Smooth muscle cell of the brain vasculature (primary cell): ENCODE measurements at places on chromosomes 5 and 9.

GRCh38 chr5:169701910-169702451, 64.9 kb downstream of the DOCK2 start:
- no peak for DNase-seq

DNA sequence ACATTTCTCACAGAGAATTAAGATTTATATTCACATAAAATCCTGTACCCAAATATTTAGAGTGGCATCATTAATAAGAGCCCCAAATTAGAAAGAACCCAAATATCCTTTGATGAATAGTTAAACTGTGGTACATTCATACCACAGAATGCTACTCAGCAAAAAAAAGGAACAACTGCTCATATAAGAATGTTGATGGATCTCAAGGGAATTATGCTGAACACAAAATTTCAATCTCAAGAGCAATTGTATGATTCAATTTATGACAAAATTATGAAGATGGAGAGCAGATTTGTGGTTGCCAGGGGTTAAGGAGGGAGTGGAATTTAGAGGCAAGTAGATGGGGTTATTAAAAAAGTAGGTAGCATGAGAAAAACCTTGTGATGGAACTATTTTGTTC, 4.5 kb upstream of the PAIP1 start:
- no peak for DNase-seq

DNA sequence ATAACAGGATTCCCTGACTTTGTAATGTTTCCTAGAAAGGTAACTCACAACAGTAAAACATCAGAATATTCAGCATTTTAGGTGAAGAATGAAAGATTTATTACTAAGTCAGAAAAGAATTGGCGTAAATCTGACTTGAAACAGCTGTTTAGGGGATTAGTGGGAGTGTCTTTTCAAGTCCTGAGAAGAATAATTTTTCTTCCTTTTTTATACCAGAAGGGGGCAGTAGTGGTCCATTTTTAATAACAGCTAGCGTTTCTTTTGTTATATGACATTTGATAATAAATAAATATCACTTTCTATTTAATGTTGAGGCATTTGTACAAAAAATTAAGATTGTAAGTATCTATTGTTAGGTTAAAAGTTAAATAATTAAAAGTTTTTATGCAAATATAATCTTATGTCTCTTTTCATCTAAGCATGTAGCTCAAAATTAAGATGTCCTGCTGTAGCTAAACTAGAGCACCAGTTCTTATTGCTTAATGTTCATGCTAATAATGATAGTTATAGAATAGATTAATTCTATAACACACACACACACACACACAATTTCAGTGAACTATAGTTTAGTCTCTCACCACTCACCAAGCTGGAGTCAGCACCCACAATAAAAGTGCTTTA, 258.7 kb upstream of the ARRDC3 start:
- DNase-seq, result peak; percentile 36

GRCh38 chr9:121807823-121808278, 156.4 kb downstream of the DAB2IP start:
- DNase-seq, result no peak

GRCh38 chr5:28301712-28302111, 1263.3 kb upstream of the CDH9 start:
- peak; percentile 13 for DNase-seq

DNA sequence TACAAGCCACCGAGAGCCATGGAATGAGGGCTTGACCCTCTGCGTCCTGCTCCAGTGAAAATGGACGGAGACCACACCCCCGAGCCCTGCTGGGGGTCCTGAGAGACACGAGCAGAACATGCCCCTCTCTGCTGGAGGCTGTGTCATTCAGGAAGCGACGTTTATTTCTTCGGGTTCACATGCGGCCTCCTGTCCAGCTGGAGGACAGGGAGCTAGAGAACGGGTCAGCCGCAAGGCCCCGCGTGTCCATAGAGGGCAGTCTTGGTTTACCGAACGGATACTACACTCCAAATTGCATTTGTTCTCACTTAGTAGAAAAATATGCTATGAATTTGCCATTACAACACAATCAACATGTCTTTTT, 36.1 kb downstream of the MRPL36 start:
- peak; percentile 18 for DNase-seq

DNA sequence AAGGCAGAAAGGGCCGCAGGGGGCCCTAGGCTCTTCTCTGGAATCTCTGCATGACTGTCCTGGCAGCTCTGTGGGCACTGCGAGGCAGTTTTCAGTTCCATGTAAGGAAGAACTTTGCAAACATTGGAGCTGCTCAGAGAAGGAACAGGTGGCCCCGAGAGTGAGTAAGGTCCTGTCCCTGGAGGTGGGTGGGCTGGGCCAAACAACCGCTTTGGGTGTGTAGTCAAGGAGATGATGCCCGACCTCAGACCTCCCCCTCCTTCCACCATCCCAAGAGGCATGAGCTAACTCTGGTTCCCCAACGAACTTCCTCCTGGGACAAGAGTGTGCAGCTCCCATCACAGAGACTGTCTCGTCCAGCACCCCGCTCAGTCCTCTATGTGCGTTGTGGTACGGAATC, 20.5 kb downstream of the CSF1R start:
- DNase-seq, result peak; percentile 32

DNA sequence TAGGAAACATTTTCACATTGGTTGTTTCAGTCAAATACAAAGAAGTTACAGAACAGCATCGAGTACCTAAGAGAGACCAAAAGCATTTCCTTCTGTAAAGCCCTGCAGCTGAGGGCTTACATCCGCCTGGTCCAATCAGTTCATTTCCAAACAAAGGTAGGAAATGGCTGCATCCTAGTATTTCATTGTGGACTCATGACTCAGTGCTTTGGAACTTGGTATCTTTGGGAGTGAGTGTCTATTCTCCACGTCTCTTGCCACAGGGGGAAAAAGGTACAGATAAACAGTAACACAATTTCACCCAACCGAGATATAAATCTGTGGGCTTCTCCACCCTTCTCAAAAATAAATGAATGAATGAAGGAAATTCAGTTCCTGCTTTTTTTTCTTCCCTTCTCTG, 75.4 kb downstream of the NFIB start:
- DNase-seq, result no peak

- DNase-seq, result no peak
These were observed 22.4 kb downstream of the NRG2 start for GRCh38 chr5:140020601-140021177.

DNA sequence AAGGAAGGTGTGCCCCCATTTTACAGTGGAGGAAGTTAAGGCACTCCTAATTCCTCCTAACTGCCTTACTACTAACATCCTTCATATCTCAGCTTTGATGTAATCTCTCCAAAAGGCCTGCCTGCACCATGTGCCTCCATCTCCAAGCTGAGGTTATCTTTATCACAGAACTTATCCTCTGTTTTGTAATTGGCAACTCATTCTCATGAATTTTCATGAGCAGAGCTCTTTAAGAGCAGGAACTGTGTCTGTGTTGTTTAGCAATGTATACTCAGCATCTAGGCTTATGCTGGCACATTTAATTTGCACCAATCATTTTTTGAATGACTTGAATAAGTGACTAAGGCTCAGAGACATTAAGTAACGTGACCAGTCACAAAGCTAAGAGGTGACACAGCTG, 147.9 kb upstream of the VLDLR start:
- no peak for DNase-seq

- no peak for DNase-seq
These were observed 145.8 kb upstream of the SLC30A5 start for GRCh38 chr5:68947986-68948385.

DNA sequence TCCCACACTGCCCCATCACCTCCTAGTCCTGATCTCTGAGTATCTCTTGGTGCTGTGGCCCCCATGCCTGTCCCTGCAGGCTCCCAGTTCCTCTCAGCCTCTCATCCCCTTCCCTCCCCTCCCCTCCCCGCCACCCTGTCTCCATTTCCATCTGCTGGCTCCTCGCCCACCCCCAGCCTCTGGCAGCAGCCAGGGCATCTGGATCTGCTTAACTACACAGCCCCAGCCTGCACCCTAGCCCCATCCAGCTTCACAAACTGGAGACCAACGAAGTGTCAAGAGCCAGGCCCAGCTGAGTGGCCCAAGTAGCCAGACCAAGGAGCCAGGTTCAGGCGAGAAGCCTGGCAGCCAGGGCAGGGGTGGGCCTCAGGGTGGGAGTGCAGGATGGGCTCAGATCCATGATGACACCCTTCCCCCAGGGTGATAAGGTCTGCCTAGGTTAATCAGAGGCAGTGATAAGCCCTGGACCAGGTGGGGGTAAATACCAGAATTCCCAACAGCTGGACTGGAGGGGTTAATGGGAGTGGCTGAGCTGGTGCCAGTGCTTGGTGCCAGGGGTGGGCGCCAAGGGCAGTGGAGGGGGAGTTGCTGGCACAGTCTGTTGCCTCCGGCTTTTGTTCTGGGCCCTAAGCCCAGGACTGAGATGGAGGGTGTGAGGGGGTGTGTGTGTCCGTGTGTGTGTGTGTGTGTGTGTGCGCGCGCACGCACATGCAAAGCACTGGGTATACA, 2.5 kb downstream of the IL11RA start:
- no peak for DNase-seq

DNA sequence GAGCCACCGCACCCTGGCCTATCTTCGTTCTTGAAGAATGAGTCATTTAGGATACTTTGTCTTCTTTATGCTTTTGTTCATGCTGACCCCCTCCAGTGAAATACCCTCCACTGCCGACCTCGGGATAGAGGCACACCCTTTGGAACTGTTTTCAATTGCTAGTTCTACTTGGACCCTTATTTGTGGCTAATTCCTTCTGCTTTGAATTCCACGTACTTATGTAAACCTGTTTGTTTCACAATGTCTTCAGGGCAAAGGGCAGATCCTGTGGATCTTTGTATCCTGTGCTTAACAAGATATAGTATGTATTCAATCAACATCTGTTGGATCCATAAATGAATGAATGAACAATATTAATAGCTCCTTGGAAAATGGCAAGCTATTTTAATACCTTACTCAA, 19.6 kb upstream of the AOPEP start:
- no peak for DNase-seq

DNA sequence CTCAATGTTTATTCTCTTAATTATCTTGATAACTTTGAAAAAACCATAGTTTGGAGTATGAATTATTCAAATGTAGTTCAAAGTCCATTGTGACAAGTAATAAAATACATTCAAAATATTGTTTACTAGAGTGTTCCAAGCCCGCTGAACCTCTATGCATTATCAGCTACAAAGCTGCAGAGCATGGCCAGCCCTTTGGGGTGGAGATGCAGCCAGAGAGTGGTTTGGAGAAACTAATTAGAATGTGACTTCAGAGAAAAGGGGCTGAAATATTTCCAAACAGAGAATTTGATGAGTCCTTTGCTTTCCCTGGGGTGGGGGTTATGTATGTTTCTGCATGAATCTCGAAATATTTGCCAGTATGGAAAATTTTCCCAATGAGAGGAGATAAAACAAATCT, 211.3 kb downstream of the NTRK2 start:
- DNase-seq, result no peak

DNA sequence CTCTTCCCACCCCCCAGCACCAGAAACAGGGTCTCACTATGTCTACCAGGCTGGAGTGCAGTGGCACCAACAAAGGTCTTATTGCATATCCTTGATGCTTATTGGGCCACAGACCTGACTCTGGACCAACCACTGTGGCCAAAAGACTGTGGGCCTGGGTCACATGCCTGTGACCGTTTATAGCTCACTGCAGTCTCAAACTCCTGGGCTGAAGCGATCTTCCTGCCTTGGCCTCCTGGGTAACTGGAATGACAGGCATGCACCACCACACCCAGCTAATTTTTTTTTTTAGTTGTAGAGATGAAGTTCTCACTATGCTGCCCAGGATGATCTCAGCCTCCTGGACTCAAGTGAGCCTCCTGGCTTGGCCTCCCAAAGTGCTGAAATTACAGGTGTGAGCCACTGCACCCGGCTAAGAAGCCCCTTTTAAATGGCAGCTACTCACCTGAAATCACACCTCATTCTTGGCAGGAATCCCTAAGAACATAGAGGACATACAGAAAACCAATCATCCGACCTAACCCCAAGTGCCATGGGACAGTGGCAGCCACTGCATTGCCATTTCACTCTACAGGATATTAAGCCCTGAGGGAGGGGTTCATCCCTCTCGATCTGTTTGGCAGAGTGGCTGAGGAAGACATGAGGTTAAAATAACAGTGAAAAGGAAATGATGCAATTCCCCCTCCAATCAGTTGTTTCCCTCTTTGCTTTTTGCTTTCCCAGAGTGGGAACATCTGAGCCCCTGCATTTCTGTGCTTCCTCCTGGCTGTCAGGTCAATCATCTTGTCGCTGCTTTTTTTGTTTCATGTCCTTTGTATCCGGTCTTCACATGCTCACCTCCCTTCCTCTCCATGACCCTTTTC, 74.6 kb downstream of the LRRC70 start:
- DNase-seq, result no peak

DNA sequence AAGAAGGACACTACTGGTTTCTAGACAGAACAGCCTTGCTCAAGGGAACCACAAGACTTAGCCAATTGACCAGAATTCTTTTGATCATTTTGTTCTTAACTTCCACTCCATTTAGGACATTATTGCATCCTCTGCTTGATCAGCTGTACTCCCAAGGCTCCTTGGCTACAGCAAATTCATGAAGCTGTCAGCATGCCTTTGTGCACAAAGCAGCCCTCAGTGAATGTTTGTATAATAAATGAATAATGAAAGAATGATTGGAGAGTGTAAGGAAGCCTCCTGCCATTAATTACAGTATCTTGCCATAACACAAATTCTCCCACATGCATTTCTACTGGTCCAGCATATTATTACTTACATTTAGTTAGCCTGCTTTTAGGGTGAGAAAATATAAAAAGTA, 449.6 kb downstream of the SLCO4C1 start:
- DNase-seq, result no peak

DNA sequence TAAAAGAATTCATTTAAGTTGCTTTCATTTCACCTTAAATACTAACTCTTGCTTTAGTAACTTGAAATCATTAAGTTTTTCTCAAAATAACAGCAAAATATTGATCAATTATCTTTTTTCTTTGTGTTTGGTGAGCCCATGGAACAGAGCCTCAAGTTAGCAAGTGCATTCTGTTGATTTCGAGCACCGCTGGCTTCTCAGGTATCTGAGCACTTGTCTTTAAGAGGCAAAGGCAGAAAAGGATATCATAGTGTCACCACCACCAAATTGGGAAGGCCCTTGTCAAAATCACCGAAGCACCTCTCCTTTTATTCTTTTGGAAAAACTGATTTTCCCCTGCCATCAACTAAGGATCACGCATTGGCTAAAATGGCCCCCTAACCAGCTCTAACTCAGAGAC, 17.1 kb upstream of the CTNNAL1 start:
- DNase-seq, result no peak
